ENCODE measurements at places on chromosomes 16 and 17.

DNA sequence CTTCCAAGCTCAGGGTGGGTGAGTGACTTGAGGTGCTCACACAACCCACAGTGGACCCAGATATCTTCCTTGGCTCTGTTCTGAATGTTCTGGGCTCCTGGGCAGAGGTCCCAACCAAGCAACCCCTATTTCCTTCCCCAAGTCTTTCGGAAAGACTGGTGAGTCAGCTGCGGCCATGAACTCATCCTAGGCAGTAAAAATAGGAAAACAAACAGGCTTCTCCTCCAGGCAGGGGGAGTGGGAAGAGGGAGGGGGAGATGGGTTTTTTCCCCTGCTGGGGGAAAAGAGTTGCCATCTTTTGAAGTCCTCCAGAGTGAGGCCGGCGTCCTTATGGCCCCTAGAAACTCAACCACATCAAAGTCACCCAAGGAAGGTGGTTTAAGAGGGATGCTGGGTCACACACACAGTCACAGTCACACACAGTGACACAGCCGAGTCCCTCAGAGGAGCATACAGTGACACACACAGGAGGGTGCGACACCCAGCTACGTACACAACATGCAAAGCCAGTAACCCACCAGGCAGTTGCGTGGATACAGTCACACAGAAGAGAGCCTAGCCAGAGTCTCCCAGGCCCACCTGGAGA is 16.0 kb upstream of the DLX4 start:
- no peak for ATAC-seq

DNA sequence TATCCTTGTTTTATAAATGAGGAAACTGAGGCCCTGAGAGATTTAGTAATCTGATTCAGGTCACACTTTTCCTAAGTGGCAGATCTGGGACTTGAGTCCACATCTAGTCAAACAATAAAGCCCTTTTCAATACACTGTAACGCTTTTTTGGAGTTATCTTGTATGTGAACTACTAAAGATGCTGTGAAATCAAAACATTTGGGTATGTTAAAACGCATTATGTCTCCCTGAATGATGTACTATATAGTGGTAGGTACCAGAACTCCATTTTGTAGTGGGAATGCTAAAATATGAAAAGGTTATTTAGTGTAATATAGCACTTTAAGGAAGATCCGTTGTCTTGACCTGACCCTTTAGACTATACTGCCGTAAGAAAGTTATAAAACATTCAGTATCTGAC is 57.2 kb downstream of the NACA2 start:
- no peak for ATAC-seq

DNA sequence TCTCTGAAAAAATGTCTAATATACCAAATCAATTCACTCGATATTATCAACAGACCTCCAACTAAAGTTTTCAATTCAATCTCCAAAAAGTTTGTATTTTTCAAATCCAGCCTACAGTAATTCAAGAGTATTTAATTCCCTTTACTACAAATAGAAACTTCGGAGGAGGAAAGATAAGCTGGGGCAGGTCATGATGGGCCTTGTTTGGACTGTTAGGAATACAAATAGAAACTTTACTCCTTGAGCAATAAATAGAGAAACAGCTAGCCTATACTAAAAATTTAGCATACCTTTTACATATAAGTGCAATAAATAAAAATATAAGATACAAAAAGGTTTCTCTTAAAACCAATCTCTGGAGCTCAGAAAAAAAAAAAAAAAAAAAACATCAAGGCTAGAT is 98.2 kb downstream of the NCOR1 start:
- ATAC-seq, result no peak

- no peak for ATAC-seq
Measured at GRCh38 chr16:75703306-75703705, 2.0 kb upstream of the DUXB start.
